ENCODE measurements at places on chromosomes 7 and 10.
A peak's percentile ranks its signal among the peaks of the same experiment; 100 is the strongest.

- DNase-seq = peak; percentile 80
Measured at GRCh38 chr7:77247206-77247850, 47.7 kb upstream of the FGL2 start.

DNA sequence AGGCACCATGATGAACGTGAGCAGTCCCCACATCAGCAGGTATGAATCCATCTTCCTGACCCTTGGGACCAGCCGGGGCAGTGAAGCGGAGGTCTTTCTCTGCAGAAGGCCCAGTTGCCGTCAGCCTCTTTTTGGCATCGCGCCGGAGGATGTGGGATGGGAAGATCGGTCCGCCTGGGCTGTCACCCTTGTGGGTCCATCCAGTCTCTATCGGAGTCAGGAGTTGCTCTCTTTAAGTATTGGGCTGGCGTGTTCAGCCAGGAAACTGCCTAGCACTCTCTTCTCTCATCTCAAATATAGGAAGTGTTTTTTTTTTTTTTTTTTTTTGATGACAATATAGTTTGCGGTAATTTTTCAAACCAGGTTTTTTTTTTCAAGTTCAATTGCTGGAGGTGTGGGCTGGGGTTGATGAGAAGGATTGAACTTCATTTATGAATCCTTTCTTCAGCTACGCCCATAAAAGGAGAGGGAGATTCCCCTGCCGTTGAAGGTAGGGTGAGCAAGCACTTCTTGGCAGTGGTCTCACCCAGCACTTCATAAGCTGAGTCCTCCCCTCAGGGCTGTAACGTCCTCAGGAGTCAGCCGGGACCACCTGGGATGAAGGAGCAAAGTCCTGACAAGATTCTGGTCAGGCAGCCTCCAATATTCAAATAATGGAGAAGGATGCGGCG, at the start of gene IL2RA:
TSS of gene IL2RA (minus strand) at position 267 of the 671 bp plus-strand sequence. CDS start at position 51, 216 bp downstream.
- peak; percentile 63 for DNase-seq

DNA sequence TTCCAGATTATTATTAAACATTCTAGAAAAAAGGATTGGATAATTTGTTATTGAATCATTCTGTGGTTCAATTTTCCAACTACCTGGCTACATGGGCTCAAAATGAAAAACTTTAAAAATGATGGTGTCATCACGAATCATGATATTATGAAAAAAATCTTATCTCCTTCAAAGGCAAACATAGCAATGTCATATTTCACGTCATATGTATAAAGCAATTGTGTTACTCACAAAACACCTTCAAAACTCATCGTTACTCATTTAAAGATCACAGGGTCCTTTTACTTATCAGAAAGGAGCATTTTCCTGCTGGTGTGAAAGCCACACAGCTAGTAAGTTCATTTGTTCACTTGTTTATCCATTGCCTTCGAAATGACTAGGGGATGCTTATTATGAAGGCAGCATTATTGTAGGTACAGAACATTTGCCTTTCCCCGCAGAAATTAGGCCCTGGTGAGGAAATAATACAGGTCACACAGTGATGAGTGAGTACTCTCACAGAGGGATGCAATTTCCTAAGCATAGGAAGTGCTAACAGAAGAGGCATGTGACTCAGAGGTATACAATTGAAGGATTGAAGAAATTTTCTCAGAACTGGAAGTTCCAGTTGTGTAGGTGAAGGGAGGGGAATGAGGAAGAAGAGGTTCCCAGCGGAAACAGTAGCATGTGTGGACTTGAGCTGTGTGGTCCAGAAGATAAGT, 478.7 kb downstream of the INHBA start:
- DNase-seq = no peak

GRCh38 chr7:741850-742249, 14.8 kb upstream of the PRKAR1B start:
- no peak for DNase-seq

GRCh38 chr10:95655571-95656290, 780 bp downstream of the ALDH18A1 start:
- DNase-seq = peak; percentile 9

- no peak for DNase-seq
Measured at GRCh38 chr10:103238506-103239252, 7.0 kb upstream of the RPEL1 start.

- no peak for DNase-seq
Measured at GRCh38 chr10:73920089-73920488, 9.2 kb downstream of the PLAU start.

DNA sequence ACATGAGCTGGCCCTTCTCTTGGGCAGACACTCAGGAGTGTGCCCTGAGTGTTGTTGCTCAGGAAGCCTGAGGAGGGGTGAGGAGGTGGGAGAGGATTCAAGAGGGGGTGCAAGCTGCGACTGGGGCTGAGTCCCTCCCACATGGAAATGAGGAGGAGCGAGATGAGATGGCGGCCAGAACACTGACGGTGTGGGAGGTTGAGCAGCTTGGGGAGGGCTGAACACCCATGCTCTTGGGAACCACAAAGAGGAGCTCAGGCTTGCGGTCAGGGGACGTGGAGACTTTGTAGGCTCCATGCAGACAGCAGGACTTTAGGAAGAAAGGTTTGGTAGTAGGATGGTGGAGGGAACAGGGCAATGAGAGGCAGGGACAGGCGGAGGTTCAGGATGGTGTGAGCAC, 163.2 kb upstream of the SHH start:
- no peak for DNase-seq

DNA sequence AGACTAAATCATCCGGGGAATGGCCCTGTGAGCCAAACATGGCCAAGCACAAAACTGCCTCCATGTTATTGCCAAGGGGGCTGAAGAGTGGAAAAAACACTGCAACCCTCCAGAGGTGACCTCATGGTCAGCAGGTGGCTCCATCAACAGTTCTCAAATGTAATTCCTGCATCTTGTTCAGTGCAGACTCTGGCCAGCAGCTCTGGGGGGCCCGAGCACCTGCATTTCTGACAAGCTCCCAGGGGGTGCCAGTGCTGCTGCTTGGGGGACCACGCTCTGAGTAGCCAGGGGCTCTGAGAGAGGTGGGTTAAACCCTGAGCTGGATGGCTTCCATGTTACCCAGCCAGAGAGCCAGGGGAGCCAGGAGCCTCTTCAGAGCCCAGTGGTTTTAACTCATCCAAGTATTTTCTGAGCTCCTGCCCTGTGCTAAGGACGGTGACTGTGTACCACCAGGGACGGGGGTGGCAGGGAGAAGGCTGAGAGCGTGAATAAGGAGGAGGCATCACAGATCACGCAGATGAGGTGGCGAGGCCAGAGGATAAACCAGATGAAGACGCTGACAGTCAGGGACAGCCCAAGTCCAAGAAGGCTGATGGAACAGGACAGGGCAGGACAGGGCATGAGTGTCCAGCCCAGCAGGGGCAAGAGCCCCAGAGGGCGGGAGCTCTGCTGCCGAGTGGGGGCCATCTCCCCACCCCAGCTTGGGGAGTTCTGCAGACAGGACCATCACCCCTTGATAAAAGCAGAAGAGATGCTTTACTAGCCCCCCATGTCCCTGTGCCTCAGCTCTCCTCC, 52.9 kb downstream of the CLEC2L start:
- no peak for DNase-seq

GRCh38 chr7:137757146-137757925, 89.4 kb downstream of the DGKI start:
- DNase-seq = no peak

DNA sequence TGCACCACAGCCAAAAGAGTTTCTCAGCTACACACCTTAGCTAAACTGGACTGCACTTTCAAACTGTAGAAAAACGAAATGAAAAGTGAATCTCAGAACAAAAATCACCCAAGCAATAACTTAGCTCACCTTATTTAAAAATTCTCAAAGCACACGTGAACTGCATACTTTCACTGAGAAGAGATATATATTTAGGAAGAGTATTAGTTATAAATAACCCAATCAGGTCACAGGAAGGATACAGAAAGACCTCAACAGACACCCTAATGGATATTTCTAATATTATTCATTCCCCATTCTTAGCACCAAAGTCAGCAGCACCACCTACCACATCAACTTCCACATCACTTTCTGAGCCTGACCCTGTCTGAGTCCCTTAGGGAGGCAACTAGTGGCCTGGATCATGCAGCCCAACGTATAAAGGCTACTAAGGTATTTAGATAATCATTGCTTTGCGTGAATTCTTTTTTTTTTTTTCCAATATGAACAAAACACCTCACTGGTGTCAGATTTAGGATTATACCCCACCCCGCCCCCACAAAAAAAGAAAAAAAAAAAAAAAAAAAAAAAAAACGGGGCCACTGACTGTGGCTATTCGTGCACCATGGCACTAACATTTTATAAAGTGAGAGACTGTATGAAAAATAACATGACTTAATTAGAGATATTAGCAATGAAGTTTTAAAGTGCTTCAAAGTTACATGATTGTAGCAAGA, 2.6 kb downstream of the ABI1 start:
- DNase-seq = no peak

- no peak for DNase-seq
Measured at GRCh38 chr7:44185729-44186128, 3.5 kb downstream of the GCK start.

DNA sequence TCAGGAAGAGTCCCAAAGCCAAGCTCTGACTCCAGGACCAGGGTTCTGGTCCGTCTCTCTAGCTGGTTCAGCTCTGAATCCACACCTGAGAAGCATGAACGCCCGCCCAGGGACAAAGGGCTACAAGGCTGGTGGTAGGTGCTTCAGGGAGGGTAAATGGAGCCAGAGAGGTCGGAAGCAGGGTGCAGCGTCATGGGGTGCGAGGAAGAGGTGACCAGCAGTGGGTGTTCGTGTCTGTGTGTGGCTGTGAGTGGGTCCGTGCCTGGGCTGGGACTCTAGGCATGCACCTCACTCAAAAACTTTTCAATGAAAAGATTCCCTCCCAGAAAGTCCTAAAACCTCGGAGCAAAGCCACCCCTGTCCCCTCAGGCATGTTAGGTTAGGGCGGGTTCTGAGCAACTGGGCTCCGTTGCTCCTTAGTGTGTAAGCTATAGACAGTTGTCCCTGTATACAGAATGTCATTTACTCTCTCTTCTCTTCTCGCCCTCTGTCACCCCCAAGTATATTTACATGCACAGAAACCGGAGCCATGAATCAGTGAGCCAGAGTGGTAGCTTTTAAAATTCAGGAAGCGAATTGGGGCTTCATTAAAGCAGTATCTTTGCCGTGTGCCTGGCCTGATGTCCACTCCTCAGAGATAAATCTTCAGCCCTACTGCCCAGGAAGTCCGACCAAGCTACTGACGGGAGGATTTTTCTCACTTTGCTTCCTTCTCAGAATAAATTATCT, 12.3 kb upstream of the GATA3 start:
- no peak for DNase-seq

DNA sequence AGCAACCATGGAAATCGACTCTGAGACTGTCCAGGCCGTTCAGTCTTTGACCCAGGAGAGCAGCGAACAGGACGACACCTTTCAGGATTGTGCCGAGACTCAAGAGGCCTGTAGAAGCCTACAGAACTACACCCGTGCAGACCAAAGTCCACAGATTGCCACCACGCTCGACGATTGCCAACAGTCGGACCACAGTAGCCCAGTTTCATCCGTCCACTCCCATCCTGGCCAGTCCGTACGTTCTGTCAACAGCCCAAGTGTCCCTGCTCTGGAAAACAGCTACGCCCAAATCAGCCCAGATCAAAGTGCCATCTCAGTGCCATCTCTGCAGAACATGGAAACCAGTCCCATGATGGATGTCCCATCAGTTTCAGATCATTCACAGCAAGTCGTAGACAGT, 82.0 kb upstream of the SAMD8 start:
- no peak for DNase-seq

- no peak for DNase-seq
Measured at GRCh38 chr7:75567948-75568595, 76.0 kb downstream of the SPDYE5 start.

DNA sequence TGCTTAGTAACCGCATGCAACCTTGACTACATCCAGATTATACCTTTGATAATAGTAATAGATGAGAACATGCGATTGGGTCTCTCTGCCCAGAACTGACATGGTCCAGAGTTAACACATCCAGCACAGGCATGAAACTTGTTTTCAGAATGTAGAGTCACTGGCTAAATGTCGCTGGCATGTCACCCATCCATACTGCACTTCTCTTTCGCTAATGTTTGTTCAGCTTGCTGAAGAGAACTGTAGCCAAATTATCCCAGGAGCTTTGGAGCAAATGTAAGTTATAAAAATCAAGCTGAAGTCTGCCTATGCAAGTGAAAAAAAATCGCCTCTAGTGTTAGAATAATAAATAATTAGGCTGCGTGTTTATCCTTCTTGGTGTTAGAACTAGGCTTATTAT, 98.2 kb downstream of the PRTFDC1 start:
- DNase-seq = no peak

DNA sequence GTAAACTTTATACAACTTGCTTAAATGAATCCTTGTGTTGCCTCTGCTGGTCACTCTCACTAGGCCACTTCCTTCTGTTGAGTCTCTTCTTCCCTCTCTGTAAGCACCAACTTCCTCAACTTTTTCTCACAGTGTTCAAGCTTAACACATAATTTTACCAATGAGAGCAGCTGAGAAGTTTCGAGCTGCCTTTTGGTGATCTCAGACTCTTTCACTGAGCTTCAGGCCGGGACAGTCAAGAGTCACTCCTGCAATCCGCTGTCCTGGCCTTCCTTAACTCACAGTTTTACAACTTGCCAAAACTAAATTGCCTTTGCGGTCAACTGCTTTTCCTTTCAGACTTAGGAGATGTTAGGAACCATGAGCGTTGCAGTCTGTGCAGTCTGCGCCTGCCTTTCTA, 47.4 kb downstream of the PRPF18 start:
- DNase-seq = no peak

GRCh38 chr10:65396997-65397396, 1528.8 kb upstream of the LRRTM3 start:
- DNase-seq = no peak

DNA sequence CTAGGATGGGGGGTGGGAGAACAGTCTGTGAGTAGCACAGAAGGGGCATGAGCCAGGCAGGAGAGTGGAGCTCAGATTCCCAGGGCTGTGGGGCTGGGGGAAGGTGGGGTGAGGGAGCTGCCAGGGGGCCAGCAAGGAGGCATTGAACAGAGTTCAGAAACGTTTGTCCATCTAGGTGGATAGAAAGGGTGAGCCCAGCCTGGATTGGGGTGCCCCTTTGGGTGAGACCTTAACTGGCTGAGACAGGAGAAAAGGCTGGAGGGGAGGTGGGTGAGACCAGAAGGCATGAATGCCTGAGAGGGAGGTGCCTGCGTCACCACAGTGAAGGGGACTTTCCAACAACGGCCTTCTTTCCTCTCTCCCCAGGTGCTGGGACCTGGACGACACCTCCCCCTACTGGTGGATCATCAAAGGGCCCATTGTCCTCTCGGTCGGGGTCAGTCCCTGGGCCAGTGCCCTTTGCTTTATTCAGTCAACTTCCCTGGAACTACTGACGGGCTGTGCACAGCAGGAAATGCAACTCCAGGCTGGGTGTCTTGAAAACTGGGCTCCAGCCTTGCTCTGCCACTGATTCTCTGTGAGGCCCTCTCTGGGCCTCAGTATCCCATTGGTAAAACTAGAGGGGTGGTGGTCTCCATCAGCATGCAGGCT, 11.0 kb downstream of the GHRHR start:
- no peak for DNase-seq

DNA sequence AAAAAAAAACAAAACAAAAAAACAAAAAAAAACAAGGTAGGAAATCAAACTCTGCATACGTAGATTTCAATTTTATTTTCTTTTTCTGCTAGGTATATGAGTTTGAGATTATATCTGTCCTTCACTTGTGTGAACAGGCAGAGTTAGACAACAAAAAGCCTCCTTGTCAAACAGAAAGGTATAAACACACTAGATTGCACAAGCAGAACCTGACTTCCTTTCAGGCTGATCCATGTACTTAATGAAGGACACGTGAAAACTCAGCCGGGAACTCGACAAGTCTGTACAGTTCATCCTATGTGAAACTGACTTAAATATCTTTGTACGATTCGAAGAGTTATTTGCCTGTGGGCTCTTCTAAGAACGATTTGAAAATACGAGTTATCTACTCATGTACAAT, 254.1 kb downstream of the ARL4A start:
- no peak for DNase-seq

- no peak for DNase-seq
Measured at GRCh38 chr10:47366181-47366631, 17.9 kb downstream of the ZNF488 start.

Data from stimulated activated CD4-positive, alpha-beta T cell treated with anti-CD3 and anti-CD28 coated beads, Interleukin-2, amount 100 ng/mL, for 4 hours (primary cell).